ENCODE measurements at places on chromosomes 3 and 15.

DNA sequence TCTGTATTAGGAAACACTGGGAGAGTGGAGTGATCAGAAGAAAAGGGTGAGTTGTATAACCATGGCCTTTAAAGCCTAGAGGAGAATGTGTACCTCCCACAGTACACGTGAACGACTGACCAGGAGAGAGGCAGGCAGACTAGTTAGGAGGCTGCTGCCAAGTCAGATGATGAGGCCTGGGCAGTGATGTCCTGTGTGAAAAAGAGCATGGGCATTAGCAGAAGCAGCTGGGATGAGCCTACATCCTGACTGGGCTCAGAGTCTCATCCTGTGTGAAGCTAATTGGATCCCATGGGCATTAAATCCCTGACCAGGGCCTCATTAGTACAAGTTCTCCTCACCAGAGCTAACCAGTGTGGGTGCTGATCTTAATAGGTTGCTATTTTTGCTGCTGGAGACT, 89.1 kb upstream of the SLC2A2 start:
- no peak for DNase-seq

DNA sequence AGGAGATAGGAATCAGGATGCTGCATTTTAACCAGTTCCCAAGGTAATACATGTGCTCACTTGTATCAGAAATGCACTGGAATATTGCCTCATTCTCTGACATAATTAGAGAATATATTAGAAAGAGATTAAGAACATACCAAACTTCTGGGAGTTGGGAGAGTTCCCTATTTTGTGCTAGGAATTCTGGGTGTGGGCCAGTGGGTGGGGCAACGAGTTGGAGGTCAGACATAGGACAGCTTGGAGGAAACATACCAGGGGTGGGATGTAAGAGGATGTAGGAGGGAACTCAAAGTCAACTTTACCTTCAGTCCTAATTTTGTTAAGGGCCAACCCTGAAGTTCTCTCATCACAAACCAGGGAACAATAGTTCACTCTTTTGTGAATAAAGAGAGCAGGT, 83.6 kb downstream of the SLC7A14 start:
- DNase-seq: no peak

GRCh38 chr3:141019244-141019643, 31.9 kb upstream of the SPSB4 start:
- DNase-seq: no peak

DNA sequence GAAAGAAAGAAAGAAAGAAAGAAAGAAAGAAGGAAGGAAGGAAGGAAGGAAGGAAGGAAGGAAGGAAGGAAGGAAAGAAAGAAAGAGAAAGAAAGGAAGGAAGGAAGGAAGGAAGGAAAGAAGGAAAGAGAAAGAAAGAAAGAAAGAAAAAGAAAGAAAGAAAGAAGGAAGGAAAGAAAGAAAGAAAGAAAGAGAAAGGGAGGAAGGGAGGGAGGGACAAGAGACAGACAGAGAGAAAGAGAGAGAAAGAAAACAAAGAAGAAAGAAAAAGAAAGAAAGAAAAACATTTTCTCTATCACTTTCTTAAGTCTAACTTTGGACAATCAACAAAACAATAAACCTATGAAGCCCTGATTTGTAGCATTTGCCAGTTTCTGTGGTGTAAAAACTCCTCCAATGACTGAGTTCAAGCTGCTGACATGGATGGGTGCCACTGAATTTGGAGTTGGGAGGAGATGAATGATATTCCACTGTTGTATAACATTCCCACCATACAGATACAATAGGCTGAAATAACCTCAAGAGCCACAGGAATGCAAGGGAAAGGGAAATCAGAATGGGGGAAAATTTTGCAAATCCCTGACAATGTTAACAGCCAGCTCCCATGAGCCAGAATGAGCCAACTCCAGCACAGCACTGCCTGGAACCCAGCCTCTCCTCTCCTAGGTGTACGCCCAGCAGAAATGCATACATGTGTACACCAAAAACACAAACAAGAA, 15.0 kb upstream of the RTP3 start:
- DNase-seq: no peak

GRCh38 chr15:66864871-66865281, 162.8 kb downstream of the SMAD6 start:
- DNase-seq: no peak

DNA sequence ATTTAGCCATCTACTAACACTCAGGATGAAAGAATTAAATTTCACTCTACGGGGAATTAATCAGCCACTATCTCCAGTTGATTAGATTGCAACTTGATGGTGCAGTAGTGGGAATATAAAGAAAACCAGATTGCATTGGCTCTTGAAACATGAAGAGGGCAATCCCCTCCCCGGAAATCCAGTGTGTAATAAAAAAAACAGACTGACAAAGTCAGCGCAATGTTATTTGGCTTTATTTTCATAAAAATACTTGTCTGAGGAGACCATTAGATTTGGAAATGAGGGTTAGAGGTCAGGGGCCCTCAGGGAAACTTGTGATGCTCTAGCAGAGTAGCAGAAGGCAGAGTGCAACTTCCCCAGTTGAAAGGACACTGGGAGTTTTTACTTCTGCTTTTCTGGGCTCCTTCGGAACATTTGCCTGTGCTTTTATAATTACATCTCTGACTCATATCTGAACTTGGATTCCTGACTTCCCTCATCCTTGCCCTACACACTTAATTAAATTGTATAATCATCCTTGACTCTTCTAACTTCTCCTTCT, 326.8 kb downstream of the TUSC7 start:
- DNase-seq: no peak

DNA sequence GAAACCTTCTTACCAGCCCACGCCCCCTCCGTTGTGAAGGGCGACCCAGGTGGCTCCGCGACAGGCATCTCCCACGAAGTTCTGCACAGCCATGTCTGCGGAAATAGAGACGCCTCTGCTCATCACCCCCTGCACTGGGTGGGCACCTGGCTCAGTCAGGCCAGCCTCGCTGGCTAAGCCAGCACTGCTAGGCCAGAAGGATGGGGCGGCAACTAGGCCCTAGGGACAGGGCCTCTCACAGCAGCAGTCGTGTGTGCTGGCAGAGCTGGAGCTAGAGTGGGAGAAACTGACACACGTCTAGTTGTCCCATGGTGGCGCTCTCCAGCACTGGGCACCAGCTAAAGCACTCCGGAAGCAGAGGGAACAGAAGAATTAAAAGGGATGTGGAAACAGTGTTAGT, 12.5 kb upstream of the ZXDC start:
- no peak for DNase-seq

DNA sequence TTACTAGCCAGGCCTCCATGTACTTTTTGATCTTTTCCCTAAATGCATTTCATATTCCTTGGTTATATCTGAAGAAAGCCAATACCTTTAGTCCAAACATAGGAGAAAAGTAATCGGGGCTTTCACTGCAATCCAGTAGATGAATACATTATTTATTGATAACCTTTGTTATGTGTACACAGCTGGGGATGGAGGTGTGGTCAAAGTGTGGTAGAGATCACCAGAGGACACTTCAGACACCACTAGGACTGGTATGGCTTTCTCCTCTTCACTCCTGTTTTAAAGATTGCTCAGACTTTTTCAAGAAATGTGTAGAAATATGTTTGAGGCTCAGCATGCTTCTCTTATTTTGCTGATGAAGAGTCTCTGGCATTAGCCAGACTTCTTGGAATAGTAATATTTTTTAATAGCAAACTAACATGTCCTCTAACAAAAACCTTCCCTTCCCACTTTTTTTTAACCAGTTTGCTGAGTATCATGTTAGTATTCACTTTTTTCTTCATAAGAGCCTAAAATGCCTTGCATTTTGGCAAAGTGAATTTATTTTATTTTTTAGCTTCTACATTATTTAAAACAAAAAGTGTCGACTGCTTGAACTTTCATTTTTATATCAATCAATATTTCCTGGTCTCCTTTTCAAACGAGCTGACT, 65.6 kb upstream of the MBNL1 start:
- no peak for DNase-seq

DNA sequence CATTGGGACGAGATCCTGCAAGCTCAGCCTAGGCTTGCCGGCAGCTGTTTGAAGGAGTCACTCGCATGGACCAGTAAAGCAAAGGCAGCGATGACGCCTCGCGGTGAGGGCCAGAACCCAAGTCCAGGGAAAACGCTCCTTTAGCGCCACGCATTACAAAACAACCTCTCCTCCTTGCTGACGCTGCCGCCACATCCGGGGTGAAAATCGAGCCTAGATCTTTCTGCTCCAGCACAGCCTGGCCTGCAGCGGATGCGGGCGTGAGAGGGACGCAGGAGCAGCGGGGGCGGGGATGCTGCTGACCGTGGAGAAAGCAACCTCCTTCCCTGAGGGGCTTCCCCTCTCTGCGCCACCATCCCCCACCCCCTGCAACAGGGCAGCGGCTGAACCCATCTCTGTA, 46.7 kb downstream of the CASR start:
- DNase-seq: no peak

GRCh38 chr3:108838436-108838835, 15.8 kb downstream of the TRAT1 start:
- DNase-seq: no peak

DNA sequence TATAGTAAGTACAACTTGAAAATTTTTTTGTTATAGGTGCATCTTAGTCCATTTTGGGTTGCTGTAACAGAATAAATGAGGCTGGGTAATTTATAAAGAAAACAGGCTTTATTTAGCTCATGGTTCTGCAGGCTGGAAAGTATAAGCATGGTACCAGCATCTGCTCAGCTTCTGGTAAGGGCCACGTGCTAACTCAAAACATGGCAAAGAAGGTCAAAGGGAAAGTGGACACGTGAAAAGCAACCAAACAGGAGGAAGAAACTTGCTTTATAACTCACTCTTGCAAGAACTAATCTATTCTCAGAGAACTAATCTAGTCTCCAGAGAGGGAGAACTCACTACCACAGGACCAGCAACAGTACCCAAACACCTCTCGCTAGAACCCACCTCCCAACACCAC, 9.1 kb downstream of the HDGFL3 start:
- DNase-seq: no peak

DNA sequence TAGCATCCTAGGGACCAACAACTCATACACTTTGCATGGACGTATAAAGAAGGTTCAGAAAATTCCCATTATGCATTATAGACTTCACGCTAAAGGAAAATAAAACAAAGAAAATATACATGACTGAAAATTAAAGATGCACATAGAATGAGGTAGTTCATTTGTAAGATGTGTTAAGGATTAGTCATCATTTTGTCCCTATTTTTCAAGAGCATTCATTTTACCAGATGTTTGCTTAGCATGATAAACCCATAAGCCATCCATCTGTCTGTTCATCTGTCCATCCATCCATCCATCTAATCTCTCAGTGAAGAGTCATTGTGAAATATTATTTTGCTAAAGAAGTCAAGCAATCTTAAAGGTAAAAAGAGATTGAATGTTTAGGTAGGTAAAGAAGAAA, 80.3 kb downstream of the TFG start:
- no peak for DNase-seq

DNA sequence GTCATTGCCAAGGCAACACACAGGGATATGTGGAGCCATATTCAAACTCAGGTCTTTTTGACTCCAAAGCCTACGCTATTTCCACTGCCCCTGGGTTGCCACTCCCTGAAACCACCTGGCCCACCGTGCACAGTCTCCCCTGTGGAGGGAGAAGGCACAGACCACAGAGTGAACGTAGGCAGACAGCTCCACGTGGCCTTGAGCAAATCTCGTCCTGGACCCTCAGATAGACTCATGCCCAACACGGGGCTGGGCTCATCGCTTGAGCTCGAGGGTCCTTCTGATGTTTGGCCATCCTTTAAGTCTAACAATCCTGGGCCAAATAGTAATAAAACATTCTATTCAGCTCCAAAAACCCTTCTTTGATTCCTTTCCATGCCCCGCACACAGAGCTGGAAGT, 72.0 kb downstream of the CPN2 start:
- no peak for DNase-seq

DNA sequence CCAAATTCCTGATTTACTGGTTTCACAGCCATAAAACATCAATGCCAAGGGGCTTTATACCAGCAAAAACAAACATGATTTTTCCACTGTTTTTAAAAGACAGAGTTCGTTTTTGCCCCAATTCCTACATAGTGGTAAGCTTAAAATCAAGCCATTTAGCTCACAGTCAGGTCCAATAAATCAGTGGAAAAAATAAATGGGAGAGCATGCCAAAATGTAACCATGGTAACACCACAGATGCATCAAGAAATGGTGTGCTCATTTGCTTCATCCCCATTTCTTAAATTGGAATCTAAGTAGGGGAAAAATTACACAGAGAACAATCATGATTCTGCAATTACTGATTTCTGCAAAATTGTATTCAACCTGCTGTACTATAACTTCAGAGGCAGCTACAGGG, 418.8 kb downstream of the MAGI1 start:
- no peak for DNase-seq

DNA sequence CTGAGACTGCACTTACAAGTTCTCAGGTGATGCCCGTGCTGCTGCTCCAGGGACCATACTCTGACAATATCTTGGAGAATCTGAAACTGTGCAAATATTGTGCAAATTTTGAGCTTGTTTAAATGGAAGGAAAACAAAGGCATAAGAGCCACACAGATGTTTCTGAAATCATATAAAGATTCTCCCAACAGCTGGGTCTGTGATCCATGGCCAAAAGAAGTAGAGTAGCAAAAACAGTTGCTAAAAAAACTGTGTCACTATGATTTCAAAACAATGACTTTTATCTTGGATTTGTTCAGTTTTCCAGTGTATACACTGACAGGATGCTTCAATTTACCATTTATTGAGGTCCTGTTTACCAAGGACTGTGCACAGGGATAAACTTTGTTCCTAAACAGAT, 25.3 kb downstream of the NPTN start:
- DNase-seq: no peak

DNA sequence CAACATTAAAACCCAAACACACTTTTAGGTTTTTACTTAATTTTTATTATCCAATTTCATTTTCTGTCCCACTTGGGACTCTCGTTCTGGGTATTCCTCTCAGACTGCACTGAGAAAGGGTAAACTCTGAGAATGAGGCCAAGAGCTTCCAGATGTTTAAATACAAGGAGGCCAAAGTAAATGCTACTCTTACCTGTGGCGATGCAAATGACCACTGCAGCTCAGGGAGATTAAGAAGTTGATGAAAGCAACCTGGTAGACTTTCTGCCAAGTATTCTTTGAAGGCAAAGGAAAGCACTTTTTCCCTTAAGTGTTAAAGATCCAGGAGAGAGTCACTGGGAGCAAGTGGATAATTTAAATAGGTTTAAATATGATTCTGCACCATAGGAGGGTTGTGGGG, 39.1 kb downstream of the NPTN start:
- no peak for DNase-seq

- no peak for DNase-seq
Measured at GRCh38 chr15:78726870-78727551, 84.3 kb downstream of the ADAMTS7 start.

DNA sequence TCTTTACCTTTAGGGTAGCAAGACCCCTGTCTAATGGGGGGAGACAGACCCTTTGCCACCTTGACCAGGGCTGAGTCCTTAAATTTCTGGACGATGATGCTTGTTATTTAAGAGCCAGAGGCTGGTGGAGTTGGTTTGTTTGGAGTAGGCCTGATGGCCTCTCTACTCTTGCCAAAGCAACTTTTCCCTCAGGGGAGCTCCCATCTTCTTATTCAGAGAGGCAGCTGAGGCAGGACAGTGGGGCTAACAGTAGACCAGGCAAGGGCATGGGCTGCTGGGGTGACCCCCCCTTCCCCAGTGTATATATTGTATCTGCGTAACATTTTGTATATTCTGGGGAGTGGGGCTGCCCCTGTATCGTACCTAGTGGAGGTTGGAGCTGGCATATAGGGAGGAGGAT, 10.3 kb downstream of the RPS17 start:
- DNase-seq: no peak

- DNase-seq: no peak
Measured at GRCh38 chr15:97566961-97567360, 393.5 kb upstream of the ARRDC4 start.

All from NCI-H1436 treated with DMSO at 0.1 percent for 48 hours (cell line).